Thoracic aorta (tissue), 2 donors: ENCODE measurements at places on chromosomes 1 and 21.
A peak's percentile ranks its signal among the peaks of the same experiment; 100 is the strongest.

GRCh38 chr1:192088496-192088895 is 69.8 kb upstream of the RGS18 start:
- DNase-seq = no peak

DNA sequence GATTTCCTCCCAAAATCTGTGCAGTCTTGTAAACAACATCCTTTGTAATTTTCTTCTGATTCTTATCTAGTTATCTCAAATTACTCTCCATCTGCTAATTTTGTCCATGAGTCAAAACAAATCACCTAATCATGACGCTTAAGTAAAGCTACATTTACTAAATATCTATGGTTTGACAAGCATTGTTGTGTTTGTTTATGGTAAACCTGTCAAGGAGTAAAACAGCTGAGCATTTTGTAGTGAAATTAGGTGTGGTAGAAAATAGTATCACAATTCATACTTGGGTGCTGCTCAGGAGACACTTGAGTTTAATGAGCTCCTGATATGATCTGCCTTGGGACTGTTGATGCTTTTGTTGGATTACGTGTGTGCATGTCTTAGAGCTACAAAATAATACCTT is 11.6 kb downstream of the TIPRL start:
- no peak for DNase-seq

DNA sequence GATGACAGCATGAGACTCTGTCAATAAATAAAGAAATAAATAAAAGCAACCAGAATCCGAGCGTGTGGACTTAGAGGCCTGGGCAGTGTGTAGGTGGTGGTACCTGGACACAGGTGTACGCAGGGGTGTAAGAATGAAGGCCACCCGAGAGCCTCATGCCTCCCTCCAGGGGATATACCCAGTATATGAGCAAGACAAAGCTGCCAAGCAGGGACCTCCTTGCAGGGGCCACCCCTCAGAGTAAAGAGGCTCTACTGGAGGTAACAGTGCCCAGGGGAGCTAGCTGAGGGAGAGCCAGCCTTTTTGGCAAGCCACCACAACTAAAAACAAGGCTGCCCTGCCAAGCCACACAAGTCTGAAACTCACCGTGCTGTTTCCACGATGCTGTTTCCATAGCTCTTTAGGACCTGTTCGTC is 179.2 kb upstream of the RAB4A start:
- no peak for DNase-seq

DNA sequence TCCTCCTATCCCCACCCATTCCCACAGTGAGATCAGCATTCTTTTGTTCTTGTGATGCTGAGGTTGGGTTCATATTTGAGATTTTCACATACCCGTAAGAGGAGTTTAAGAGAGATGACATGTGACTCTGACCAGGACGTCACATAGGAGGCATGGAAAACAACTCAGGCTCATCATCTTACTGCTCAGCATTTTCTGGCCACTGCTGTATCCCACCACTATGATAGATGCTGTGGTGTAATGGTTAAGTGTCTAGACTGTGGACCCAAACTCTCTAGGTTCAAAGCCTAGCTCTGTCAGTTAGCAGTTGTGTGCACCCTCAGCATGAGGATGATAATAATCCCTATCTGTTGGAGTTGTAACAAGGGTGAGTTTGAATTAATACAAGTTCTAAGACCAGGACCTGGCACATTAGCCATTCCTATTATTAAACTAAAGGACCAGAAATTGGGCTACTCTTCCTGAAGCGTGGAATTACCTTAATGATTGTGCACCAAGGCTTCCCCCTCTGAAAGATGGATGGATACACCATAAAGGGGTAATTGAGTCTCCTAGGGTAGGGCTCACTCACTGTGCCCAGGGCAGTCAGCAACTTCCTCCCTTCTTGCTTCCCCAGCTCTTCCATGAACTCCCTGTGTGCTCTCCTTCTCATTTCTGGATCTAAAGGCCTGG is 40.9 kb downstream of the LGR6 start:
- no peak for DNase-seq

GRCh38 chr1:8660411-8660828 is 157.0 kb downstream of the RERE start:
- peak; percentile 14 for DNase-seq

DNA sequence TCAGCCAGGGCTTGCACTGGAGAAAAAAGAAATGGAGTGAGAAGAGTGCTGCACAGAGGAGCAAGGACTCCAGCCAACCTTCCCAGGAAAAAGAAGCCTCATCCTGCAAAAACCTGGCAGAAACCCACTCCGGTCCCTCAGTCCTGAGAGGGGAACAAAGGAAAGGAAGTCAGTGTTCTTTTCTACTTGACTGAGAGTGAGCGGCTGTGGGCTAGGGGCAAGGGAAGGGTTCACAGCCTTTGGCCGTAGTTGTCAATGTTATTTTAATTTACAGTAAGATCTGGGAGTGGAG is 8.9 kb upstream of the GOLT1A start:
- DNase-seq = no peak

- DNase-seq = no peak
Measured at GRCh38 chr1:213737398-213738035, 250.3 kb upstream of the PROX1 start.

DNA sequence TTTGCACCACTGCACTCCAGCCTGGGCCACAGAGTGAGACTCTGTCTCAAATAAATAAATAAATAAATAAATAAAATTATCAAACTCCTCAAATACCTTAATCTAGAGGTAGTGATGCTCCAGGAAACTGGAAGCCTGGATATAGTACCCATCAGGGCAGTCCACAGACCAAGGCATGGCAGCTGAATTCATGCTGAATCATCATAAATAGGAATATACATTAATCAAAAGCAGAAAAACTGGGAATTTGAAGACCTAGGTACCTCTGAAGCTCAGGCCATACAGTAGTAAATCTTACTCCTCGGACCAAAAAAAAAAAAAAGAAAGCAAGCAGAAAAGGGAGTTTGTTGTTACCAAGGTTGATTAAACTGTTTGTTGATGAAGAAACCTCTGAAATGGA is 184.2 kb upstream of the CHODL start:
- no peak for DNase-seq

GRCh38 chr1:174788981-174789380 is 210.8 kb upstream of the CACYBP start:
- no peak for DNase-seq

- DNase-seq = no peak
Measured at GRCh38 chr1:203992440-203992839, 80.5 kb upstream of the SOX13 start.

GRCh38 chr1:151596166-151596953 is 15.5 kb upstream of the SNX27 start:
- DNase-seq = no peak

DNA sequence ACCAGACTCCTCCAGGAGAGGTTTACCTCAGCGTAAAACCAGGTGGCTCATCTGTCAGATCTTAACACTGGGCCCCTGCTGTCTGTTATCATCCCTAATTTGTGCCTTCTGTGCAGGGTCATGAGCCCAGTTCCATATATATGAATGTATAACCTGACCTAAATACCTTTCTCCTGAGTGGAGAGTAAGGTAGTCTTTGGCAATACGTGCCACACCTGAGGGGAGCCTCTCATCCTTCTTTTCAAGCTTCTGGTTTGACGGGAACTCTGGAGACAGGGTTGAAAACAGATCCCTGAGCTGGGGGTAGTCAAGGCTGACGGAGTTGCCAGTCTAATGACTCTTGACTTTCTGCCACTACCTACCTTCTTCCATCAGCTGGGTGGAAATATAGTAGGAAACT is 4.1 kb downstream of the SFT2D2 start:
- no peak for DNase-seq

- DNase-seq = no peak
Measured at GRCh38 chr1:75338616-75339483, 204.7 kb downstream of the LHX8 start.
